ENCODE measurements at places on chromosomes 5 and 9.

DNA sequence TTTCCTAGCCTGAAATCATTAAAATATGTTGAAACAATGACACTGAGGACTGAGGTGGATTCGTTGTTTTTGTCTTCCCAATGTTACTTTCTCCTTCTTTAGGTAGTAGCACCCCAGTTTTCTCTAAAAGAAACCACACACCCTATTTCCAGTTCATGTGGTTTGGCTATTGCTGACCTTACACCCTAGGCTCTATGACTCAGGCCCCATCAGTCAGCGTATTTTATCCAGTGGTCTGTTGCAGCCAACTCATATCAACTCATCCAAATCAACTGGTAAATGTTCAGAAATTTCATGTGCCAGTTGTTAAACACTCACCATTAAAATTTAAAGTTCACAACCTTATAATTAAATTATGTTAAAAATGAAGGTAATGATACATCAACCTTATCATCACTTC is 44.6 kb upstream of the NFIB start:
- no peak for DNase-seq

DNA sequence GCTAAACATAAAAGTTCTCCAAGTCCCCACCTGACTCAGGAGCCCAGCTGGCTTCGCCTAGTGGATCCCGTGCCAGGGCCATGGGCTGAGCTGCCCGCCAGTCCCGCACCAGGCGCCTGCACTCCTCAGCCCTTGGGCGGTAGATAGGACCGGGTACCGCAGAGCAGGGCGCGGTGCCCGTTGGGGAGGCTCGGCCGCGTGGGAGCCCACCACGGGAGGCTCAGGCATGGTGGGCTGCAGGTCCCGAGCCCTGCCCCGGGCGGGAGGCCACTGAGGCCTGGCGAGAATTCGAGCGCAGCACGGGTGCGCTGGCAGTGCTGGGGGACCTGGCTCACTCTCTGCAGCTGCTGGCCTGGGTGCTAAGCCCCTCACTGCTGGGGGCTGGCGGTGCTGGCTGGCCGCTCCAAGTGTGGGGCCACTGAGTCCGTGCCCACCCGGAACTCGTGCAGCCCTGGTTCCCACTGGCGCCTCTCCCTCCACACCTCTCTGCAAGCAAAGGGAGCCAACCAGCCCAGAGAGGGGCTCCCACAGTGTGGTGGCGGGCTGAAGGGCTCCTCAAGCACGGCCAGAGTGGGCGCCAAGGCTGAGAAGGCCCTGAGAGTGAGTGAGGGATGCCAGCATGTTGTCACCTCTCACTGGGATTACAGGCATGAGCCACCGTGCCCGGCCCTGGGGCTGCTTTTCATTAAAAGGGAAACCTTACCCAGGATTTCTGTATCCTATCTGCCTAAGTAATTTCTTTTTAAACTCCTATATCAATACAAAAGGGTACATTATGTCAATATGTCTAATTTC is 9.7 kb upstream of the SPZ1 start:
- DNase-seq = no peak

GRCh38 chr5:119678351-119679028 is 49.1 kb downstream of the FAM170A start:
- no peak for DNase-seq

- DNase-seq = no peak
Measured at GRCh38 chr9:71638627-71639026, 129.7 kb downstream of the CEMIP2 start.

- no peak for DNase-seq
Measured at GRCh38 chr5:7855611-7856010, 4.7 kb upstream of the CFAP90 start.

- no peak for DNase-seq
Measured at GRCh38 chr9:113997610-113998009, 80.5 kb downstream of the AMBP start.

- no peak for DNase-seq
Measured at GRCh38 chr5:101534491-101535110, 631.5 kb upstream of the ST8SIA4 start.

- no peak for DNase-seq
Measured at GRCh38 chr9:135561391-135562234, at the start of gene PAEP. PAEP (plus strand) TSS chr9:135561756.

DNA sequence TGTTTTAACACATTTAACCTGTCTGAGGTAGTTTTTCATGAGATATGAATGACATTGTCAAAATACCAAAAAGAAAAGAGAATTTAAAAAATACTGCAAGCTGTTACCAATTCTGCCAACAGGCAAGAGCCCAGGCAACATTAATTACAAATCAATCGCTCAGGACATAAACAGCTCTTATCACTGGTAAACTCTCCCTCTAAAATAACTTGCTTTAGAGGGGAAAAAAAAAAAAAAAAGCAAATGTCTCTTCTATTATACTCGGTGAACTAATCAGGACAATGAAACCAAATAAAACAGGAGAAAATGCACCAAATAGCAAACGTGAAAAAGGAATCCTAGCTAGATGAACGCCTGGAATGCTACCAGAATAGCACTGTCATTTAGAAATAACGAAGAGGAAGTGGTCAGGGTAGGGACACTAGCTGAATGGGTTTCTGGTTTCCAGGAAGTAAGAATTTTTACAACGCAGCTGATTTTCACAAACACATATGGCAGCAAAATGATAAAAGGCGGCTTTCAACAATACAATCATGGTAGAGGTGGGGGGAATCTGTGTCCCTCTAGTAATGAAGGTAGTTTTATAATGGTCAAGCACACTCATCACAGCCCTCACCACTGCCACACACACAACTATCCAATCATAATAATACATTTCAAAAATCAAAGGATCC is 94.9 kb downstream of the DENND1A start:
- no peak for DNase-seq

DNA sequence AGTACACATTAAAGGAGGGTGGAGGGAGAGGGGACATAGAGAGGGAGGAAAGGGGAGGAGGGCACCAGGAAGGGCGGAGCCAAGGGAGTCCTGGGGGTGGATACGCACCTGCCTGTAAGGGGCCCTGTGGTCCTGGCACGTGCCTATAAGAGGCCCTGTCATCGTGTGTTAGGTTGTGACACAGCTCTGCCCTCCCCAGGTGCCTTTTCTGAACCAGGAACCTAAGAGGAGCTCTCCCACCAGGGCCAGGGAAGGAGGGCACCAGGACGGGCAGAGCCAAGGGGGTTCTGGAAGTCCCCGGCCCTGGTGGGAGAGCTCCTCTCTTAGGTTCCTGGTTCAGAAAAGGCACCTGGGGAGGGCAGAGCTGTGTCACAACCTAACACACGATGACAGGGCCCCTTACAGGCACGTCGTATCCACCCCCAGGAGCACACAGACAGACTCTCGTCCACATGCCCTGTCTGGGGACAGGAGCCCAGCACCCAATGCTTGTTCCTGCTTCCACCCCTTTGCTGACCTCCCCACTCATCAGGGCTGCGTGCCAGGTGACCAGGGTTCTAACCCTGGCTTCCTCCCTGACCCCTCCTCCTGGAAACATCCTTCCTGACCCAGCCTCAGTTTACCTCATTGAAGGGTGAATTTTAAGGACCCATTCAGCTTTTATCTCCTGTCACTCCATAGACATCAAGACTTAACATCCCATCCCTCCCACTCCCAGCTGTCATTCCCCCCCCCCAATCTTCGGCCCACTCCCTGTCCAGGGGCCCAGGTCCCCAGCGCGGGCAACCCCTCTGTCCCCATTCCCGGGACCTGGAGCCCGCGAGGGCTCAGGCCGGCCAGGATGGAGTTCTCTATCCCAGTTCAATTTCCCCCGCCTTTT is 12.9 kb upstream of the OLFM1 start:
- DNase-seq = no peak

DNA sequence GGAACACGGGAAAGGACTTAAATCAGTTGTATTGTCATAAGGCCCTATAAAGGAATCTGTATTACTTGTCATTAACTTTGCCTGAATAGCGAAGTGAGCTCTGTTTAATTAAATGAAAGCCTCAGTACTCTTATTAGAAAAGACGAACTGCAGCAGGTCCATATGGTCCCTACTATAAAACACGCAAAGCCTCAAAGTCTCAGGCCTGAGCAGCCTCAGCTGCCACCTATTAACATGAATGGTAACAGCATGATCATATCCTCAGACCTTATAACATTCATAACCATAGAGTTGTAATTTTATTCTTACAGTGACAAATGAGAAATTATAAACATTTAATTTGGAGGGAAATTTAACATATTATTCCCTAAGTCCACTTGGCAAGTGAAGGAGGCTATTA is 1113.7 kb upstream of the WWC1 start:
- no peak for DNase-seq

DNA sequence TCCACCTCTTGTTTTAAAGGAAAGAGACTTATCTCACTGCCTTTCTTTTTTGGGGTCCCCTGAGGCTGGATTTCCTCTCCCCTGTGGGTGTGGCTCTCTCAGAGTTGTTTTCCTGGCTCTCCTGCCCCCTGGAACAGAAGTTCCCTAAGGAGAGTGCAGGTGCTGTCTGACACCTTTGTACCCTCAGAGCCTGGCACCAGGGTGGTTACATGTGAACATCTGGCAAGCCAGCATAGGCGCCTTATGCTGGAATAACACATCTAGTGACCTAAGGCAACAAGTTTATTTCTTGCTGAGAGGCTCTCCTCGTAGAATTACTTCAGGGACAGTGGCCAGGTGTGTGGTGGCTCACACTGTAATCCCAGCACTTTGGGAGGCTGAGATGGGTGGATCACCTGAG is 172.9 kb upstream of the PTCH1 start:
- no peak for DNase-seq

- DNase-seq = no peak
Measured at GRCh38 chr5:167752936-167753335, 538.5 kb upstream of the WWC1 start.

GRCh38 chr9:105697871-105698270 is 3.5 kb downstream of the TMEM38B start:
- no peak for DNase-seq

GRCh38 chr9:71608825-71609447 is 159.4 kb downstream of the CEMIP2 start:
- DNase-seq = no peak

GRCh38 chr5:59282726-59283125 is 610.8 kb downstream of the PDE4D start:
- no peak for DNase-seq

DNA sequence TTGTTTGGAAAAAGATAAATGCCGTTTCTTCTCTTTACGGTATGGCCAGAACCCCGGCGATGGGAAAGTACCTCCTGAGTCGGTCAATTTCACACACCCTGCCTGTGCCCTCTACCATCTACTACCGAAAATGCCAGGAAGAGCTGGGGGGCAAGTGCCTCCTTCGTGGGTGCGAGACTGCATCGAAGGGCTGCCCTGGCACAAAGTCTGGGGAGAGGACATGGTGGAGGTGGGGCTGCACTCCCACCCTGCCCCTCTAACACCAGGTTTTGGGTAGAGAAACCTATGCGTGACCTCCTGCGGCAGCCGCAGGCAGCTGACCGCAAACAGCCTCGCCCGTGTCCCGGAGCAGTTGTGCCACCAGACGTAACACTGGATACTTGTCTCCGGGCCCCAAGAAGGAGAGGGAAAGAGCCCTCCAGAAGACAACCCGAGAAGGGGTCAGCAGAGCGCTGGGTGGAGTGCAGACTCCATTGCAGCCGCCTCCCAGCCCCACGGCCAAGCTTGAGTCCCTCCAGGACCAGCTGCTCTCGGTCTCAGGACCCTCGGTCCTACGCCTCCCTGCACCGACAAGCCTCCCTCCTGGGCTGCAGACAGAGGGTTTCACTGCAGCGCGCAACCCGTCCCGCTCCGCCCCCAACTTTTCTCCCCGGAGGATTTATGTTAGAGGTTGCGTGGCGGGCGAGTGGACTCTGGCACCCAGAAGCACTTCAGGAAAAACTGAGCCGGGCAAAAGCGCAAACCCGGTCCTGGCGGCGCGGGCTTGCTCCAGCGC is 823 bp upstream of the PRDM6 start:
- DNase-seq = no peak

- no peak for DNase-seq
Measured at GRCh38 chr9:5811751-5812150, 21.2 kb downstream of the ERMP1 start.

GRCh38 chr5:133079048-133079447 is 27.2 kb downstream of the HSPA4 start:
- no peak for DNase-seq

- DNase-seq = no peak
Measured at GRCh38 chr5:53031695-53032096, 42.5 kb downstream of the ITGA2 start.

DNA sequence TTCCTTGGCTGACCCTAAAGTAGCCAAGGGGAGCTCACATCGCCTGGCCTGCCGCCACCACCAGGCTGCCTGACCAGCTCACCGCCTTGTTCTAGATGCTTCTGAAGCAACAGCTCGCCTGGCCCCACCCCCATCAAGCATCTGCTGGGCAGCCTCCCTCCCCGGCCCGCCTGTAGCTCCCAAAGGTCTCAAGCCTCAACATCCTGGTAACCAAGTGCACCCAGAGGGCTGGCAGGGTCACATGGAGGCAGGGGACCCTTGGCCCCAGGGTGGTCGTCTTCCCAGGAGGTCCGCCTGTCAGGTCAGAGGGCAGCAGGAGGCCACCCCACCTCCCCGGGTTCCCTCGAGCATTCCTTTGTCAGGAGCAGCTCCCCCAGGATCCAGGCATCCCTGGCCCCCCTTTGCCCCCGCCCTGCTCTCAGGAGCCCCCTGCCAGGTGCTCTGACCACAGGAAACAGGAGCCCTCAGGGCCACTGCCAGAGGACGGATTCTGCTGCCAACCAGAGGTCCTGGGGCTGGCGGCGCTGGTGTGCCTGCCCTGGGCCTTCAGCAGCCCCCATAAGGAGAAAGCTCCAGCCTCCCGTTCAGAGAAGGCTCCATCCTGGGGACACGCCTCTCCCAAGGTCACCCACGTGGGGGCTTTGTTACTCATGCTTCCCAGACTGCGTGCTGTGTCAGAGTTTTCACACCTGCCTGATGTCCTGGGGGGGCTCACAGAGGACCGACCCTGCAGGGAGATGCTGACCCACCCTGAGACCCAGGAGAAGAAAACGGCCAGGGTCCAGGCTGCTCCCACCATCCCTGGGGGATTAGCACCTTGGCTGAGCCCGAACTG is 3.5 kb upstream of the LRRC14B start:
- no peak for DNase-seq

DNA sequence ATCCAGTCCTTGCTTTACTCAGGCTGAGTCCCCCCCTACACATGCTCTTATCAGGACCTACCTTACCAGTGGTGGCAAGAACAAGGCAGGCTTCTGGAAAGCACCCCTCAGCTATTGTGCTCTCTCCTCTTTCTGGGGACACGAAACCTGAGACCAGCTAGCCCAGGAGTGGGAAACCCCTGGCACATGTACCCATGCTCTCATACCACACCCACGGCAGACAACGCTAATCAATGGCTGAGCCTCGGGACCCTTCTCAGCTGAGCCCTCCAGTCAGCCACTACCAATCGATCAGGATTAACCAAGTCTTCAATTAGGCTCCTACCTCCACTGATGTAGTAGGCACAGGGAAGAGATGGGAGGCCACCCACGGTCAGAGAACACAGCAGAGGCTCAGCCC is 65.1 kb downstream of the VAV2 start:
- DNase-seq = no peak

GRCh38 chr5:151357097-151357496 is 9.7 kb upstream of the SLC36A2 start:
- DNase-seq = no peak

Measured in activated T-helper 9 cell treated with anti-CD3 and anti-CD28 coated beads, Interleukin-2, amount 50 U/mL, for 16 hours (primary cell).